H4 (cell line): ENCODE measurements at places on chromosomes 5 and 9.
A peak's percentile ranks its signal among the peaks of the same experiment; 100 is the strongest.

GRCh38 chr5:65925601-65926275 is 637 bp upstream of the ERBIN start:
- peak; percentile 81 for DNase-seq

GRCh38 chr9:17862629-17863028 is 283.8 kb downstream of the SH3GL2 start:
- no peak for DNase-seq

DNA sequence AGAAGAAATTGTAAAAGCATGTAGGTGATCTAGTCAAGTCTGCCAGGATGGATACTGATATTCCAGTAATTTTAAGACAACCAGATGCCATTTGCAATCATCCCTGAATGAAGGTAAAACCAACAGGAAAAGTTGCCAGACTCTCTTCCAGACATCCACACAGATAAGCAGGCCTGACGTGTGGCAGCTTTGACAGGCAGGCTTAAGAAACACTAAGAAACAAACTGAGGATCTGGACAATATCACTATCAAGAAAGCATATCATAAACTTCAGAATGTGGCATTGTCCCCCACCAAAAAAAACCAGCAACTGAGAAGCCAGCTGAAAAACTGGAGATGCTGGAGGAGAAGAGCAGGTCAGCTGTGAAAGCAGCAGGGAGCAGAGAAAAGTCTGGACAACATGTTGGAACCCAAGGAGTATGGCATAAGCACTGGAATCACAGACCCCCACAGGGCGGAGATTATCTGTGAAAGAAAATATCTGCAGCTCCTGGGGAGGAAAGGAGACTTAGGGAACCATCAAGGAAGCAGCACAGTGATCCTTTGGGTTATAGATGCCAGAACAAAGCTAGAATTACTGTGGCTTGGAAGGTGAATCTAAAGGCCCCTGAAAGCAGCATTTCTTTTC is 307.0 kb downstream of the CWC27 start:
- no peak for DNase-seq

DNA sequence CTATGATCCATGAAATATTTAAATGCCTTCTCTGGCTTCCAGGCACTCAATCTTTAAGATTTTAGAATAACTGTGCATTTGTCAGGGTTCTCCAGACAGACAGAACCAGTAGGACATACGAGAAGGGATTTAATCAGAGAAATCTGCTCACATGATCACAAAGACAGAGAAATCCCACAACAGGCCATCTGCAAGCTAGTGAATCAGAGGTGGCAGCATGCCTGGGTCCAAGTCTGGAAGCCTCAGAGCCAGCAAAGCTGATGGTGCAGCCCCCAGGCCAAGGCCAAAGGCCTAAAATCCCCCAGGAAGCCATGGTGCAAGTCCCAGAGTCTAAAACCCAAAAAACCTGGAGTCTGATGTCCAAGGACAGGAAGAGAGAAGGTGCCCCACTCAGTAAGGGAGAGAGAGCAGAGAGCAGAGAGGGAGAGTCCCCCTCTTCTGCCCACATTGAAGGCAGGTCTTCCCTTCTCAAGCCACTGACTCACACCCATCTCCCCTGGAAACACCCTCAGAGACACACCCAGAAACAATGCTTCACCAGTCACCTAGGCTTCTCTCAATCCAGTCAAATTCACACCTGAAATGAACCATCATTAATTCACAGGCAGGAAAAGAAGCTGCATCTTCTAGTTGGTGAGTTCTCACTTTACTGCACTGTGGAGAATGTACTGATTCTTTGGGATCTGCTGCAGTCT is 48.7 kb downstream of the CAMSAP1 start:
- DNase-seq: no peak

DNA sequence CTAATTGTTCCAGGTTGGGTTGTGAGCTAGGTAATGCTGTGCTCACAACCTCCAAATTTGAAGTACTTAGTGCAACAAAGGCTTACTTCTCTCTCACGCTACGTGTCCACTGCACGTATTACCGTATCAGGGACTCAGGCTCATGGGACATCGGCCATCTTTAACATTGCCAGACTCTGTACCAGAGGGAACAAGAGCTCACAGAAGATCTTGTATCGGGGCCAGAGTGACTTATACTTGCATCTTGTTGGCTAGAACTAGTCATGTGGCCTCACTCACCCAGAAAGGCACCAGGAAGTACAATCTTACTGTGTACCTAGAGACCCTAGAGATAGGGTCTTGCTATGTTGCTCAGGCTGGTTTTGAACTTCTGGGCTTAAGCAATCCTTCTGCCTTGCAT is 81.1 kb upstream of the KLF9 start:
- no peak for DNase-seq

- DNase-seq: no peak
These were observed 72.0 kb downstream of the PDE8B start for GRCh38 chr5:77282337-77283027.

- DNase-seq: peak; percentile 81
These were observed 950 bp downstream of the RGMB start for GRCh38 chr5:98774192-98775033.

GRCh38 chr5:42005561-42006153 is 80.6 kb downstream of the FBXO4 start:
- DNase-seq: no peak

DNA sequence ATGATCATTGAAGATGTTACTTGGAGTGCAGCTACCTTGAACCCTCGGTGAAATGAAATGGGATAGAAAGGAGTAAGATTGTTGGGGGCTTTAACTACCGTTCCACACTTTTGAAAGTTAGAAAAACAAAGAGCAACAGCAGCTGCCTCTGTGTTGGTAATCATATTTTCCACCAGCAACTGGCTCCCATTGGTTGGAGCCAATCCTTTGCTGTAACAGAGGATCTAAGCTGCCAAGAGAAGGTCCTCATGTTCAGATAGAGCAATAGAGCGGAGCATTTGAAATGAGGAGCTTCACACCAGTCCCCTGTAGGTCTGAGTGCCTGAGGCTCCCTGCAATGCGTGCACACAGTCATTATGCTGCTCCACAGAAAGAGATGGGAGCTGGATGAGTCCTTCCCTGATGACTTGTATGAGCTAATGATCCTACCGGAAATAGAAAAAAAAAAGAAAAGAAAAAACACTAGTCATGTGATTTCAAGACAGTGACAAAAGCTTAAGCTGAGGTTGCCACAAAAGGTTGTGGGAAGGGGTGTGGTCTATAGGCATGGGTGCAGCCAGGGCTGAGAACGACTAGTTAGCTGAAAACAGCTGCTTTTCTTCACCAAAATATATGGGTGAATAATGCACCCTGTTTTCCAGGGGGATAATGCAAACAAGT is 300.7 kb downstream of the MLLT3 start:
- peak; percentile 7 for DNase-seq

DNA sequence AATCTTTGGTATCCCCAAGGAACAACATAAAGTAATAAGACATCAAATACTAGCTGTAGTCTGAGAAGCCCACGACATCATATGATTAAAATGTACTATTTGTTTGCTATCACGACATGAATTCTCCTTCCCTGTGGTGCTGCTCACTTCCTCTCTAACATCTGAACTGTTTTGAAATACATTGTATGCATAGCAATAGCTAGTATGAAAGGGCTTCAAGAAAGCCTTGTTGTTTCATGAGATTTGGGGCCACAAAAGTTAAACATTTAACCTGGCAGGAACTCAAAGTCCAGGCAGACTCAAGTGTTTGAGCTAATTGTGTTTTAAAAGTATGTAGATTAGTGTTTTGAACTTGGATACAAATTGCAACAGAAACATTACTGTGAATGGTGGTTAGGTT is 237.4 kb upstream of the PTGER4 start:
- DNase-seq: no peak

DNA sequence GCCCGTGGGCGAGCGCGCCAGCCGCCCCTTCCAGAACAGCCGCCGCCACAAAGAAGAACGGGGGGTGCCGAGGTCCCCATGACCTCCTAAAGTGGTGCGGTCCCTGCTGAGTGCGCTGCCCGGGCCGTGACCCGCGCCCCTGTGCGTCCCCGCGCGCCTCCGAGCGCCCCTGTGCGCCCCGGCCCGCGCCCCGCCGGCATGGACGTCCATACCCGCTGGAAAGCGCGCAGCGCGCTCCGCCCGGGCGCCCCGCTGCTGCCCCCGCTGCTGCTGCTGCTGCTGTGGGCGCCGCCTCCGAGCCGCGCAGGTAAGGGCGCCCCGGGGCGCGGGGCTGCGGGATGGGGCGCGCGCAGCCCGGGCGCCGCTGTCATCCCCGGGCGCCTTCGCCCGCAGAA is 384 bp downstream of the COL5A1 start:
- no peak for DNase-seq

DNA sequence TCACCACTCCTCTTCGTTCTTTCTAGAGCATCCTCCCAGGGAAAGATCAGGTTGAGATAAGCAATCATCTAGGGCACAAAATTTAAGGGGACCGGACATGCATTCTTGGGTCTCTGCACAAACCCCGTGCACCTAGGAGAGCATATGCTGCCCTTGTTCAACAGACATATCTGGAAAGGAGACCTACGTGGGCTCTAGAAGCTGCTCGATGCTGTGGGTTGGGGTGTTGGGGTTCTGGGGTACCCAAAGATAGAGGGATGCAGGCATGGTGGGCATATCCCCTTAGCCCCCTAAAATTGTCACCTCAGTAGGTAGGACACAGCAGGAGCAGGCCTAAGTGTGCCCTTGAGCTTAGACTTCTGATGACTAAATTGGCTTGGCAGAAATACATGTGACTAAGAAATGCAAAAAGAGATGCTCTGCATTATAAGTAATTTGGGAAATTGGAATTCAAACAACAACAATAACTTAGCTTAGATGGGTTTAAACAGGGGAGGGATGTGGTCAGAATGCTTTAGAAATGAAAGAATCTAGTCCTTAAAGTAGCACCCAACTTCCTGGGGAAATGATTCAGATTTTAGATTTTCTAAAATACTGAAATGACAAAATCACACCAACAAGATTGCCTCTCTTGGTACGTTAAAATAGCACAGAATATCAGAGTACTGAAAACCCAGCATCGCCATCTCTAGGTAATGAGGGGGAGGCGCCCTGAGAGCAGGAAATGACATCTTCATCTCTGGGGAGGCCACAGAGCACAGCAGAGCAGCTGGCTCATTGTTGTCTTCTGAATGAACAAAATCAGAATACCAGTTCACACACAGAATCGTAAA is 172.3 kb downstream of the GNA14 start:
- DNase-seq: peak; percentile 31

GRCh38 chr9:127182901-127183746 is 60.7 kb upstream of the ANGPTL2 start:
- DNase-seq: no peak

DNA sequence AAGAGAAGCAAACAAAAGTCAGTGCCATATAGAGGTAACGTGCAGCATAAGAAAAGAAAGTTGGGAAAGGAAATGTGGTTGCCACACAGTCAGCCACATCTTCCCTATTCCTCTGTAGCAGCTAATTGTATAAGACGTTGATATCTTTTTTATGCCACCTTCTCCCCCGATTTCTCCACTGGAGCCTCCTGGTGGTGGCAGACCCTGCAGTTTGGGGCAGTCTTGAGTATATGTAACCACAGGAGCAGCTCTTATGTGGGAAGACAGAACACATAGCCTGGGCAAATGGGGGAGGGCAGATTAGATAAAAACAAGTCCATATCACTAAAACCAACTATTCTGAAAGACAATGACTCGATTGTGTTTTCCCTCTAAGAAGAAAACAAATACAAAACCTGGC is 99.7 kb downstream of the PLCXD3 start:
- DNase-seq: no peak

GRCh38 chr9:115240676-115241075 is 122.7 kb upstream of the TNC start:
- DNase-seq: peak; percentile 66

- DNase-seq: no peak
These were observed 91.8 kb upstream of the DMRTA1 start for GRCh38 chr9:22354699-22355384.

DNA sequence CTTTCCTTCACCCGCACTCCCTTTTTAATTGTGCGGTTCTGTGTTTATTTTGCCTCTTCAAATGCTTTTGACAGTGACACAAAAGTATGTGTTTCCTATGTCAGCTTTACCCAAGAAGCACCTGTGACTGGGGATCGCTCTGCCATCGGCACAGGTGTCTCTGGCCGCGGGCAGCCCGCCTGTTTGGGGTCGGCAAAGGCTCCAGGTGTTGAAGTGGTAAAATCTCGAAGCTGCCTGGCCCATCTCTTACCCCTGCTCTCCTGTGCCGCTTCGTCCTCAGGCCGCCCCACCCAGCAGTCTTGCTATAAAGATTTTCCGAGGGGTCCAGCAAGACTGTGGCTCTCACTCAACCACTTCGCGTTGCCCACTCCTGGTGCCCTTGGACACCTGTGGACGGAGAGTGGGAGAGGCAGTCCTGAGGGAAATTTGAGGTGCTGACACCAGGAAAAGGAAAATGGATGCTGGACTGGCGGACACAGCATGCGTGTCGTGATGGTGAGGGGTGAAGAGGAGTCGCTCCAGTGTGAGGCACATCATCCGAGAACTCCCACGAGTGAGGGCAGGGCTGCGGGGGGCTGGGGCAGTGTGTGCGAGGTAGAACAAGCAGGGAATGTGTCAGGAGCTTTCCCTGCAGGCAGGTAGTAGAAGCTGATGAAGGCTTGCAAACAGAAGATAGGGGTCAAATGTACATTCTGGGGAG is 29.1 kb upstream of the CEP72 start:
- DNase-seq: no peak

GRCh38 chr5:122301016-122301415 is 11.0 kb upstream of the SNCAIP start:
- no peak for DNase-seq

DNA sequence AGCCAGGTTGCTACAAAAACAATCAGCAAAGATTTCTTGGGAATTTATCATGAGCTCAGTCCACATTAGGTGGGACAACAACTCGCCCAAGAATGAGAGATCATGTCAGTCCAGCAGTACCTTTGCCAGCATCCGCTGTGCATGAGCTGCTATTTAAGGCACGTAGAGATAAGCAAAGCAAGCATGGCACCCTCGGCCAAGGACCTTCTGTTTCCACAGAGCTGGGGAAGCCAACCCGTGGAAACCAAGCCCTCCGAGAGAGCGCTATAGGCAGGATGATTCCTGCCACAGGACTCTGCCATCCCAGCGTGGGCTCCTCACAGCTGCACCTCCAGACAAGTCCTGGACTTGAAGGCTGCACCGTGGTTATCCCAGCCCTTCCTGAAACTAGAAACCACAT is 189.5 kb upstream of the PPP1R26 start:
- DNase-seq: no peak

DNA sequence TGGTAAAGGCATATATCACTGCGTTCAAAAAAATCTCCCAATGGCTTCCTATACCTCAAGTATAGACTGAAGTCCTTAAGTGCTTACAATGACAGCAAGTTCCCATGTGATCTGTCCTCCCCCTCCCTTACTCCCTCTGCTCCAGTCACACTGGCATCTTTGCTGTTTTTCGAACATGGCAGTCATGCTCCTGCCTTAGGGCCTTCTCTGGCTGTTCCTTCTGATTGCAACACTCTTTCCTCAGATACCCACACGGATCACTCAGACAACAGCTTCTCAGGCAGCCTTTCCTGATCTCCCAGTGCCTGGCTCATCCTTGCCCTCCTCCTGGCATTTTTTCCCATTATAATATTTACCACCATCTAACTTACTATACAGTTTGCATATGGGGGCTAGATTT is 232.8 kb downstream of the ARHGEF28 start:
- no peak for DNase-seq
